A673 (cell line): ENCODE measurements at places on chromosomes 6 and 20.

DNA sequence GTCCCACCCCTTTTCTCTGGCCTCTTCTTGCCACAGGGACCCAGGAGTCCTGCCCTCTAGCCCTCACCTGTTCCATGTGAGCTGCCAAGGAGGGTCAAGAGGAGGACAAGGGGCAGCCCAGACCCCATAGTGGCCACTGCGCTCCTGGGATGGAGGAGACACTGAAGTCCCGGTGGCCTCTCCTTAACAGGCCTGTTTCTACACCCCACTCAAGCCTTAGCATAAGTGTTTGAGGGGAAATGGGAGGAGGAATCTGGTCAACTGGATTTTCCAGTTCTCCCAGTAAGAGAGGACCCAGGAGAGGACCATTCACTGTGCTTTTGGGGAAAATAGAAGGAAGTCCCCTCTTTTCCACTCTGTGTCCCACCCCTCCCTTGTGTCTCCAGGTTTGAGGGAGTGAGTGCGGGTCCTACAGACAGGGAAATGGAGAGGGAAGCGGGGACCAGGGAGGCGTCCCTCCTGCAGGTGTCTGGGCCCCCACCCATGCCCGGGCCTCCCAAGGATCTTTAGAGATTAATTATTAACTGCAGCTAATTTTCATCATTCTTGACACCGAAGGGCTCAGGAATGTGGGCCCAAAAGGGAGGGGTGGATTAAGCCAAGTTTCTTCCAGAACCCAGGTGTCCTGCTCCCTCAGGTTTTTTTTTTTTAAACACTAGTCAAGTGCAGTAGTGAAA, at the start of gene SFTA2:
Gene SFTA2 (minus strand): TSS at position 202 of the 677 bp plus-strand sequence. CDS start 74 bp downstream, at position 128.
- DNase-seq, result no peak

- DNase-seq, result no peak
Observed at GRCh38 chr6:91654793-91655192, 1067.9 kb upstream of the MAP3K7 start.

GRCh38 chr6:127855542-127856159, 45.2 kb downstream of the THEMIS start:
- peak; percentile 58 for DNase-seq

DNA sequence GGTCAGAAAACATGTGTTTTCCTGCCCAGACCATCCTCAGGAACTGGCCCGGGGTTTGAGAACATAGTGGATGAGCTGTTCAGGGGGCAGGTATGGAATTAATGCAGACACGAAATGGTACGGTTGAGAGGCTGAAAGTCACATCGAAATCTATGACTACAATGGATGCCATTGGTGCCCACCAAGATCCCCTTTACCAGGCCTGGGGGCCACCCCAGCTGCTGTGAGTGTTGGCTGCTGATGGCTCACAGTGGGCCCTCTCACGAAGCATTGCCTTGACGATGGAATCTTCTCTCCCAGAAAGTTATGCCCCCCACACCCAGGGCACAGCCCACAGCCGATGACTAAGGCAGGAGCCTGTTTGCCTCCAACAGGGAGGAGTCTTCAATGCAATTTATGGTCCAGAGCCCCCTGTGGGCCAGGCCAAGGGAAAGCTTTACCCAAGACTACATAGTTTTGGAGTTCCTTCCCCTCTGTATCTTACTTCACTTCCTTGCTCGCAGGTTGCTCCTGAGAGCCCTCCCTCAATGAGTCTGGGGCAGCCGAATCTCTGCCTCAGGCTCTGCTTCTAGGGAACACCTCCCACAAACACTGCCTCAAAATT, 92.6 kb downstream of the BFSP1 start:
- DNase-seq, result peak; percentile 31

DNA sequence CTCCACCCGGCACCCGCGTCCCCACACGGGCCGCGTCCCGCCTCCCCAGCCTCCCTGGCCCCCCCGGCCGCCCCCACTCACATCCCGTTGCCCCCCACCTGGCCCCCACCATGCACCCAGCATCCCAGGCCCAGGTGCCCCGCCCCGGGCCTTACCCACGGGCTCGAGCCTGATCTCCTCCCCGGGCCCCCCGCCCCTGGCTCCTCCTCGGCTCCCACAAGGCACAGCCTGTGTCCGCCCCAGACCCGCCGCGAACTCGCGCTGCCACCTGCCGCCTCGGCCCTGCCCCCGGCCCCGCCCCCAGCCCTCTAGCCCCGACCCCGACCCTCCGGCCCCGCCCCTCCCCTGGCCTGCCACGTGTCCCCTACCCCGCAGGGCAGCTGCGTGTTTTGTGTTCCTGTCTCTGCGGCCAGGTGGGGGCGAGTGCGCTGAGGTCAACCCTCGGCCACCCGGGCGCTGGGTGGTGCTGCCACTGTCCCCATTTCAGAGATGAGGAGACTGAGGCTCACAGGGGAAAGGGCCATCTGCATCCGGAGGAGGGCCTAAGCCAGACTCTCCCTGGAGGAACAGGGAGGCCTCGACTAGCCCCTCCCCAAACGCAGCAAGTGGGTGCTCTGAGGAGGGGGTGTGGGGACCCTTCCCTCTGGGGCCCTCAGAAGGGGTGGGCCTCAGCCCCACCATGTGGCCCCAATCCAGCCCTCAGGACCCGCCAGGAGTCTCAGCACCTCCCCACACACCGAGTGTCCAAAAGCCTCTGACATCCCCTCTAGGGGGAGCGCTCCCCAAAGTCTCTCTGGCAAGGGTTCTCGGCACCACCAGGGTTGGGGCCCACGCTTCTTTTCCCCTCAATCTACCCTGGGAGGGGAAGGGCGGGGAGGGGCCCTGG, 99.8 kb downstream of the TAF4 start:
- no peak for DNase-seq
